Activated CD8-positive, alpha-beta memory T cell treated with anti-CD3 and anti-CD28 coated beads, Interleukin-2, amount 50 U/mL, for 48 hours (primary cell): ENCODE measurements at places on chromosomes 5 and 9.

GRCh38 chr9:72292256-72292682 lies 72.7 kb downstream of the ZFAND5 start:
- DNase-seq = no peak

DNA sequence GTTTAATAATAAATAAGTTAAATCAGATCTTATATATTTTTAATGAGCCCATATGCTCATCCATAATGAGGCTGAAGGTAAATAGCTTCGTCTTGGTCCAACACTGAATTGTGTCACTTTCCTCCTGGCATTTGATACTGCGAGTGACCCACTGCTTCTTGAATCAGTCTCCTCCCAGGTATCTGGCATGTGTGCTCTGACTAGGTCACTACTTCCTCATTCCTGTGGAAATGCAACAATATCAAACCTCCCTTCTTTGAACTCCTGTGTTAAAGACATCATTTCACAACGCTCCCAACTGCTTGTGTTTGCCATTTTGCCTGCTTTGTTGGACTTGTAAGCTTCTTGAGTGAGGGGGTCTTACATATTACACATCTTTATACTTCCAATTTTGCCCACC lies 157.7 kb downstream of the SLC24A2 start:
- no peak for DNase-seq

- DNase-seq = peak; percentile 82
Measured at GRCh38 chr9:93003552-93004407, 54.7 kb upstream of the SUSD3 start.

GRCh38 chr9:127489471-127490115 lies 38.3 kb downstream of the LRSAM1 start:
- no peak for DNase-seq

DNA sequence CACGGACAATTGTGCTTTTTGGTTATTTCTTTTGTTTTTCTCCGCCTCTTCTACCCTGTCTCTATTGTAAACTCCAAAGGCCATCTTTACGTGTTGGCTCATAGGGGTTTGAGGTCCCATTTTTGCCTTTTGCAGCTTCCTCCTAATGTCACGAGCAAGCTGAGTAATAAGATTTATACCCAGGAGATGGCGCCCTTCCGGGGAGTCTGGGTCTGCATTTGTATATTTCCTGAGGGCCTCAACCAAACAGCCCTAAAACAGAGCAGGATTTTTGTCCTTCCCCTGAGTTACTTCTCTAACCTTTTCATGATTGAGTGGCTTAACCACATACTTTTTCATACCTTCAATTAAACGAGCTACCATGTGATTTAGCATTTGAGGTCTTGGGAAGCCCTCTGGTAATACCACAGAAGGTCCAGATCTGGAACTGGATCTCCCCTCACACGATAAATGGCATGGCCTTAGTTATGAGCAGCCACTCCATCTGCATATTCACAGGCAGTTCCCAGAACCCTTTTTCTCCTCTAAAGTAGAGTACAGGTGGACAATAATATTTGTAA lies 11.2 kb upstream of the CFAP95 start:
- DNase-seq = no peak
